ENCODE measurements at places on chromosomes 7 and 10. TPM values are rescaled to one million over a fixed set of nuclear protein-coding genes. Genes with fewer than 3 reads are reported as not detected.

Gene WDR91
- 27.9 TPM for total RNA-seq

Gene TDRD1
- 0.23 TPM for total RNA-seq

Gene SLC29A4
- 3.7 TPM for total RNA-seq

Gene DLX6
- total RNA-seq = not detected

Gene RBP4
- total RNA-seq = 3.3 TPM

Gene AKR1C4
- total RNA-seq = not detected

Gene ADAP1
- total RNA-seq = 20.6 TPM

Gene POU6F2
- 0.39 TPM for total RNA-seq

Gene C7orf33
- total RNA-seq = not detected

Gene PAPOLB
- total RNA-seq = 0.29 TPM

Gene PRLHR
- total RNA-seq = not detected

Gene GNAT3
- not detected for total RNA-seq

Gene AKR1D1
- total RNA-seq = not detected

Gene TSPAN15
- total RNA-seq = 156 TPM

Gene SYT15B
- 4.9 TPM for total RNA-seq

Gene SBDS
- 123 TPM for total RNA-seq

Gene APBB1IP
- 8.0 TPM for total RNA-seq

All from ureter (tissue), 1 donor.